Brain (organoid and tissue), 16 donors: ENCODE measurements at places on chromosomes 3 and 15.

DNA sequence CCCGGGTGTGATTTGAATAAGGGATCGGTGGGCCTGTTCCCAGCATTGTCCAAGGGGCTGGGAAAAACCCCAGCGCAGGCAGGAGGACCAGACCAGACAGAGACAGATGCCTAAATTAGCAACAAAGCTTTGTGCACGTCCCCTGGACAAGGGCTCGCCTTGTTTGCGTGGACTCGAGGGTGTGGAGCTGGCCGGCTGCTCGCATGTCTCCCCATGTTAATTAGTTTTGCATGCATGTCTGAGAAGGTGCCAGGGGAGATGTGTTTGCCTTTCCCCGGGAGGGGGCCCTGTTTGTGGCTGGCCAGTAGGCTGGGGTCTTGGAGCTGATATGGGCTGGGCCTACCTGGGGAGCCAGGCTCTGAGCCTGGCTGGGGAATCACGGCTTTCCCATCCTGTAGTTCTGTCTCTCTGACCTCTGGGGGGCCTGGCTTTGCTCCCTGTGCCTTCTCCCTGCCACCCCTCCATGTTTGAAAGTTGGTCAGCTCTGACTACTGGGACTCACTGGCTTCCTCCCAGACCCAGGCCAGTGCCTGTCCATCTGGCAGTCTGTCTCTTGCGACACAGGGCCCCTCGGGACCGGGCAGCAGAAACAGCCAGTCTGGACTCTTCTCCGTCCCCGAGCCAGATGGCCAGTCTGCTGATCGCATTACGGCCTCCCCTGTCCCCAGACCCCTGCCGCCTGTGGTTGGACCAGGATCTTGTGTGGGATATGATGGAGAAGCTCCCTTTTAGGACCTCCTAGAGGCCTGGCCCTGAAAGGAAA lies 55.4 kb upstream of the POLG start:
- DNase-seq, result peak; percentile 86

DNA sequence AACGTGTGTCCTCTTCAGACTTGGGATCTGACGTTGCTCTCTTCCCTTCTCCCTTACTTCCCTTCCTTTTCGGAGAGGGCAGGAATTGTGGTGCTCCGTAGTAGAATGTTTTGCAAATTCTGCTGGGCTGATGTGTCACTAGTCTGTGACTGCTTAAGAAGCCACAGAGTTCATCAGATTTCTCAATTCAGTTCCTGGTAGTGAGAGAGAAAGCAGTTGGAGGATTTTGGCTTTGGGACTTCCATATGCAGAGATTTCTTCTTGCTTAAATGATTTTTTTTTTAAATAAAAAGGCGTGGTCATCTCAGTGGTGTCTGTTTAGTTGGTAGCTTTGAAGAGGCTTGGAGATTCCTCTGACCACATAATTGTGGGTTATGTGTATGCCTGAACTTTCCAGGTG lies 10.1 kb downstream of the CEMIP start:
- DNase-seq, result no peak

- DNase-seq, result no peak
Observed at GRCh38 chr3:21672303-21672702, 78.7 kb downstream of the ZNF385D start.

DNA sequence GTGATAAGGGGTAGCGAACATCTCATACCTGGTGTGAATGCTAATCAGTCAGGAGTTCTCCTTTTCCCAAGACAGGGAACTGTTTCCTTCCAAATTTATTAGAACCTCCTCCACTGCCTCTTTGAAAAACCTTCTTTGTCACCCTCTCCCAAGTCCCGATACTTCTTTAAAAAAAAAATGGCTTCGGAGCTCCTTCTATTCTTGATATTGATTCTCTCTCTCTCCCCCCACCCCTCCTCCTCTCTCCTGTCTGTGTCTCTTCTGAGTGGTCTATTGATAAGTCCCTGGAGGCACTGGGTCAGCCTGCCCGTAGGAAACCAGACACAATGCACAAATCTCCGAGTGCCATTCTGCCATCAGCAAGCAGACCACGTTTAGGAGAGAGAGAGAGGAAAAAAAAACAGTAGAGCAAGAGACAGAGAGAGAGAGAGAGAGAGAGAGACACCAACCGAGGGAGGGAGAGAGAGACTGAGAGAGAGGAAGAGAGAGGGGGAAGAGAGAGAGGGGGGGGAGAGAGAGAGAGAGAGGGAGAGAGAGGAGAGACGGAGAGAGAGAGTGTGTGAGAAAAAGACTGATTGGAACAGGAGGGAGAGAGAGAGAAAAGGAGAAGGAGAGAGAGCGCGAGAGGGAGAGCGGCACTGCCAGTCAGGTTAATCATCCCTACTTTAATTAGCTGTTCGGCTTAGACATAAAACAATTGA lies 160.9 kb downstream of the TIGIT start:
- peak; percentile 96 for DNase-seq

GRCh38 chr15:78103406-78104118 lies 11.2 kb downstream of the SH2D7 start:
- no peak for DNase-seq

DNA sequence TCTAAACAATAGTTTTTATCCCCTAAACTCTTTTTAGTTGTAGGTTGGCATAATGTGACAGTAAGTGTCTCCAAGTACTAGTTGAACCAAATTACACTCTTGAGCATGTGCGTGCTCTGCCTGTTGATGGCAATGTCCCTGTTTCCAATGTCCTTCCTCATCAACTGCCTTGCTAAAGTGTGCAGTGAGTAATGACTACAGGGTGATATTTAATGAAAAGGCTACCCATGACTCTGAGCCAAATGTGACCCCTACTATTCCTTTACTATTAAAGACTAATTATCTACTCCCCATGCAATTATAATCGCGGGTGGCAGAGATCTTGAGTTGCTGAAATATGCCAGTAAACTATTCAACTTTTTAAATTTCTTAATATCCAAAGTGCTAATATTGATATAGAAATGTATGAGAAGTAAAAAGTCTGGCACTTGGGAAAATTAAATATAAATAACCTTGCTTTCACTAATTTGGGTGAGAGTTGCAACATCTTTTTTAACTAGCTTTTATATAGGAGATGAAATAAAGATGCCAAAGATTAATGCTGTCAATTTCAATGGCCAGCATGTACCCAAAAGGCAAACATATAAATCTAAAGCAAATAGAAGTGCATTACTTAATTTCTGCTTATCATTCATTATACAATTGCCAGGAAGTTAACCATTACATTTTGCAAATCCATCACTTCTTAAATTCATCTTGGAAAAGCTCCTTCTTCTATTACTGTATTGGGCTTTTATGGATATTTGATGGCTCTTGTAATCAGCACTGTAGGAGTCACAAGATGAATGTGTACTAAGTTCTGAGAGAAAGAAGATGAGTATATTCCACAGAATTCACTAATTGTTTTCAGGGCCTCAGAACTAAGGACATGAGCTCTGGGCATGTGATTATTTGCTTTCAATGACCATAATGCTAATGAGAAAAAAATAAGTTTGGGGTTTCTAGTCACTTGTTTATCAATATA lies 518.2 kb upstream of the NAALADL2 start:
- DNase-seq, result no peak

DNA sequence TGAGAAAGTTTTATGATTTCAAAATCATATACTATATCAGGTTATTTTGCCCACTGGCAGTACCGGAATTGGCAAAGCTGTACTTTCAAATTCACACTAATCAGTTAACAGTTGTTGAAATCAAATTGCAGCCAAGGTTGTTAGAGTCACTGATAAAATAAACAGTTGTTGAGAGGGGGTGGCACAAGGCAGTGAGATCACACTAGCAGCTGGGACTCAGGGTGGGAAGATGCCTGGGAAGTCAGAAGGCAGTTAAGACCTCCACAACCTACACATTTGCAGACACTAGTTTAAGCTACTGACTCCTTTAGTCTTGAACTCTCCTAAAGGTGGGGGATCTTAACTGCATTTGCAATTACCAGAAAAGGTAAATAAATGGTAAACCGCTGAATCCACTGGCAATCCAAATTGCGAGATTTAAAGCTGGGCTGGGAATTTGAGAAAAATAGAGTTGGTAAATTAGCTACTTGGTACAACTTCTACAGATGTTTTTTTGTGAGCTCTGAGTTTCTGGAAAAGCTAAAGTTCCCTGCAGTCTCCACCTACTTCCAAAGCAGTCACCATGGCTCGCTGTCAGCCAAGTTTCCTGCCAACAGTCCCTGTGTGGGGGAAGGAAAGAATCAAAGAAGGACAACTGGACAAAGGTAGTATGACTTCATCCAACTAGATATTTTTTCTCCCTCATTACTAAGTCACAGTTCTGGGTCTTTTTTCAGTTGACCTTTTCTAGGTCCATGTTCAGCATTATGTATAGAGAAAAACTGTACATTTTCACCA lies 105.7 kb downstream of the ZNF385D start:
- DNase-seq, result no peak

DNA sequence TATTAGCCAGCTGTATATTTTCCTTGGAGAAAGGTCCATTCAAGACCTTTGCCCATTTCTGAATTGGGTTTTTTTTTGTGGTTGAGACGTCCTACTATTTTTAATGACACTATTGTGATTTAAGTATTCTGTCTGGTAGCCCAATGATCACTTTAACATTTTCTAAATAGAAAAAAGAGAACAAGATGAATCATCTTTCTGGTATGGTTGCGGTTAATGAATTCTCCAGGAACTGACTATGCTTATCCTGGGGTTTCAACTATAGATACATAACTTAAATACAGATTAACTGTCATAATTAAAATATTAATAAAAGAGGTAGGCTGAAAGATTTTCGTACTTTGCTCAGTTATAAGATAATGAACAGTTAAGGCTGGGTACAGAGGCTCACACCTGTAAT lies 51.9 kb downstream of the PBRM1 start:
- DNase-seq, result no peak

DNA sequence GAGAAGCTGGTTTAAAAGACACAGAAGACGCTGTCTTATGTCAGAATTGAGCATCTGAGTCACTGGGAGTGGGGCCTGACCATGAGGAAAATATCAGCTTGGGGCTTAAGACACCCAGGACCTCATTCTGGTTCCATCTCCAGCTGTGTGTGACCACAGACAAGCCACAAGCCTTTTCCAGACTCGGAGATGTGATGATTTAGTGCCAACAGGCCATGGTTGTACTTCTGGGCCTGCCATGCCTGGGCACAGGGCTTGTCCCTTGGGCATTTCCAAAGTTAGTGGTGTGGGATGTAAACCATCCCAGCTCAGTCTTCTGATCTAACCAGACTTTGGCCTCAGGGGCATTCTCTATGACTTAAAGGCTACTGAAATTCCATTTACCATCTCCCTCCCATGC lies 269.8 kb downstream of the RYR3 start:
- no peak for DNase-seq

- DNase-seq, result peak; percentile 80
Observed at GRCh38 chr3:38521391-38521987, 25.3 kb downstream of the EXOG start.

- DNase-seq, result no peak
Observed at GRCh38 chr3:34248352-34248751, 449.9 kb downstream of the PDCD6IP start.

DNA sequence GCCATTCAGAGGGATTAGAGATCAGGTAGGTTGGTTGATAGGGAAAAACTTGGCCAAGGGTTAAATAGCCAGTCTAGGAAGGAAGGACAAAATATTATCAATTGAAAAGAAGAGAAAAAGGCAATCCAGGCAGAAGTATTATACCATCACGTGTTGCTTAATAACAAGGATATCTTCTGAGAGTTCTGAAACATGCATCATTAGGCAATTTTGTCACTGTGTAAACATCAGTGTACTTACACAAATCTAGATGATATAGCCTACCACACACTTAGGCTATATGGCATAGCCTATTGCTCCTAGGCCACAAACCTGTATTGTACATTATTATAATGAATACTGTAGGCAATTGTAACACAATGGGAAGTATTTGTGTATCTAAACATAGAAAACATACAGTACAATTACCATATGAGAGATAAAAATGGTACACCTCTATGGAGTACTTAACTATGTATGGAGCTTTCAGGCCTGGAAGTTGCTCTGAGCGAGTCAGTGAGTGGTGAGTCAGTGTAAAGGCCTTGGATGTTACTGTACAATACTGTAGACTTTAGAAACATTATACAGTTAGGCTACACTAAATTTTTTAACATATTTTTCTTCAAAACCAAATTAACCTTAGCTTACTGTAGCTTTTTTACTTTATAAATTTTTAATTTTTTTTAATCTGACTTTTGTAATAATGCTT lies 2.7 kb downstream of the TEX55 start:
- DNase-seq, result no peak

- no peak for DNase-seq
Observed at GRCh38 chr3:42653560-42654330, at the start of gene ZBTB47. Gene ZBTB47, plus strand, starts transcription at chr3:42653697. Its CDS starts 4,659 bp downstream, at chr3:42658356.

DNA sequence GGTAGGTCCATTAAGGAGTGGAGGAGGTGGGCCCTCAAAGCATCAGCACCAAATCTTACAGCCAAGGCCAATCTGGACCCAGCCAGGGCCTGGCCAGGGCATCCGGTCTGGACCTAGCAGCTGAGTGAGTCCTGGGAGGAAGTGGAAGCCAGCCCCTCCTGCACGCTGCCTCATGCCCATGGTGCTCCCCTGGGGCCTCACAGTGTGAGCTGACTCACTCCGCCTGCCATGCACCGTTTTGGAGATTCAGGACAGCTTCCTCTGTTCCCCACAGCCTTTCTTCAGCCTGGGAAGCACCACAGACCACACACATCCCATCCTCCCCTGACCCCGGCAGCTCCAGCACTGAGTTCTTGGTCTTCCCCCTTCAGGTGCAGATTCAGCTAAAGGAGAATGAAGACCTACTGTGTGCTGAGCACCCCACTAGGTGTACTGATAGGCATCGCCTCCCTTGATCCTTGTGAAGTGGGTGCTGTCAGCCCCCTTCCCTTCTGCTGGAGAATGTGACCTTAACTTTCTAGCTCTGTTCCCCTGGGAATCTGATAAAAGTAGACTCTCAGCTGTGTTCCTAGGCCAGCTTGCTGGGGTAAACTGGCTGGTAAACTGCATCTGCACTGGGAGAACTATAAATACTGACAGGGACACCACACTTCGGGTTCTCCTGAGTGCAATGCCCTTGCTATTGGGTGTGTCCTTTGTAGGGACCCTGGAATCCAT lies 36.8 kb upstream of the SEC13 start:
- DNase-seq, result no peak

DNA sequence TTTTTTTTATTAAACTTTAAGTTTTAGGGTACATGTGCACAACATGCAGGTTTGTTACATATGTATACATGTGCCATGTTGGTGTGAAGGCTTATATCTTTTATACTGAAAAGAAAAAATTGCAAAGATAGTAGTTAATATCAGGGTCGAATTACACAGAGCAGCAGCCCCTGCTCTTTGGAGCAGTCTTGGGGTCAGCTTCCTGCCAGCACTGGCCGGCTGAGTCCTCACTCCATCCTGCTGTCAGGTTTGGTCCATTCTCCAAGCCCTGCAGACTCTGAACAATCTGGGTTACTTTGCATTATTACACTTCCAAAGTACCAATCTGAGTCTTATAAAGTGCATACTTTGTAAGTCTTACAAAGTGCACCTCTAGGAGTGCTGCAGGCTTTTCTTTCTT lies 66.0 kb downstream of the COL8A1 start:
- DNase-seq, result no peak

GRCh38 chr3:170980399-170980798 lies 46.1 kb downstream of the SLC2A2 start:
- no peak for DNase-seq

GRCh38 chr3:70539908-70540307 lies 227.5 kb upstream of the MDFIC2 start:
- DNase-seq, result no peak
